CD4-positive, alpha-beta T cell treated with Interferon alpha-2 for 1 hour (primary cell): ENCODE measurements at places on chromosomes 4 and X.

DNA sequence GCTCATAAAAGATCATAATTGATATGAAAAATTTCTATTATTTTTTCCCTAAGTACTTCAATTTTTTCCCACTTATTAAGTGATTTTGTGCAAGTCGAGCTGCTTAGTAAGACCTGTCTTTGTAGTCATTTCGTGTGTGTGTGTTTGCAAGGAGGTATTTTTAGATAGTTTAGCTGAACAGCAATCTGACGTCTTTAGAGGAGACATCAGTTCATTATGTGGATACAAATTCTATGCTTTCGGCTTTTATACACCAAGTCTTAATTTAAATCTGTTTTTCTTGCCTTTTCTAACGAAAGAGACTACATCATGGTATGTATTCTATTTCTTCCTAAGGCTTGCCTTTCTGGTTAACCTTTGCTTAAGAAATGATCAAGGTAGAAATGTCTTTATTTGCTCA lies 179.4 kb downstream of the RAPGEF2 start:
- DNase-seq: no peak

DNA sequence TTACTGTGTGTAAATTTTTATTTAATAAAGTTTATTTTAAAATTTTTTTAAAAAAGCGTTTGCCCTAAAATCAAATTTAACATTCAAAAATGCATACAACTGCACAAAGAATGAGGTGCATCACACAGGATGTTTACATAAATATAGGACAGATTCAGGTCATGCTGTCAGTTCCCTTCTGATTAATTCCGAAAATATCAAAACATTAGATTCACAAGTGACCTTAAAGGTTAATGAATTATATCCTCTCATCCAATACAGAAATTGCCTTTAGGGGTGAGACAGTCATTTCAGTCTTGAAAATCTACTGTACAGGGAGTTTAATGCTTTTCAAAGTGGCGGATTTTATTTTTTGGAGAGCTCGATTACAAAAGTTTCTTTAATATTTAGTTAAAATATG lies 208.7 kb upstream of the FTHL17 start:
- DNase-seq: no peak

- no peak for DNase-seq
These were observed 81.3 kb downstream of the LEF1 start for GRCh38 chr4:108087293-108087967.

GRCh38 chr4:20122198-20122988 lies 129.3 kb upstream of the SLIT2 start:
- DNase-seq: no peak

- DNase-seq: no peak
These were observed 22.0 kb downstream of the RGS12 start for GRCh38 chr4:3314706-3315260.

DNA sequence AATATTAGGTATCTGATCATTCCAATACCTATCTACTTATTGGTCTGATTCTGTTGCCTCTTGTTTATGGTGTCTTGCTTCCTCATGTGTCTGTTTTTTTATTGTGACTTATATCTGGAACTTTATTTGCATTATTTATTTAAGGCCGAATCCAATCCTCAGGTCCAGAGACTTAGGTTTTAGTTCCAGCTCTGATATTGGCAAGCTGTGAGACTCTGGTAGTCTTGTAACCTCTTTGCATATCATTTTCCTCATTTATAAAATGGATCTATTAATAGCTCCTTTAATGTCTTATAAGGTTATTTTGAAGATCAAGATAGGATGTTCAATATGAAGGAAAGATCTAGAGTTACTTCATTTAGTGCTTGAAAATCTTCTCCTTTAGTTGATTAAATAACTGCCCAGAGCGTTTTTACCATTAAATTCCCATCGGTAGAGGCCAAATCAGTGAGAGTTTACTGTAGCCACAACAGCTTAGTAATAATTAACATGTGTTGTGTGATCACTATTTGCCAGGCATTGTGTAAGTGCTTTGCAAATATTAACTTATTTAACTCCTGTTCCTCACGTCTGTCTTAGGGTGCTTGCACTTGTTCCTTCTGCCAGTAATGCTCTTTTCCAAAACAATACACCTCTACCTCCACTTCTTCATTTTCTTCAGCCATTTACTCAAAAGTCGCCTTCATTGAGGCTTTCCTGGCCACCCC lies 82.2 kb downstream of the CC2D2A start:
- no peak for DNase-seq

- no peak for DNase-seq
These were observed 30.9 kb downstream of the SH3TC1 start for GRCh38 chr4:8230033-8230432.

GRCh38 chr4:109020861-109021260 lies 258.0 kb upstream of the ETNPPL start:
- no peak for DNase-seq

- no peak for DNase-seq
These were observed 90.7 kb downstream of the CORIN start for GRCh38 chr4:47747211-47747610.

DNA sequence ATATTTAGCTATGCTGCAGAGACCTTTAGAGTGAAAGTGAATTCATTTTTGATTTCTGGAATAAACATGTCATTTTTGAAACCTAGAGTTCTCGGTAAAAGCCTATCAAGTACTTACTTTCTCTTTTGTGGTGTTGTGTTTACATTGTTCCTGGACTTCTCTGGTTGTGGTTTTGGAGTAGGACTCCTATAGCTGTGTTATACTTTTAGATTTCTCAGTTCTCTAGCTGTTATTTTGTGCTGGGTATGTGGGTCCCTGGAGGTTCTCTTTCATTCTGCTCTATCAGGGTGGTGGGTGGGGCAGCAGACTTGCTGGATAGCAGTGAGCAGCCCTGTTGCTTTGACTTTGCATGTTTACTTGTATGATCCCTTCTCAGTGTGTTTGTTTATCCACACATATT lies 25.6 kb upstream of the MSMO1 start:
- peak; percentile 36 for DNase-seq

DNA sequence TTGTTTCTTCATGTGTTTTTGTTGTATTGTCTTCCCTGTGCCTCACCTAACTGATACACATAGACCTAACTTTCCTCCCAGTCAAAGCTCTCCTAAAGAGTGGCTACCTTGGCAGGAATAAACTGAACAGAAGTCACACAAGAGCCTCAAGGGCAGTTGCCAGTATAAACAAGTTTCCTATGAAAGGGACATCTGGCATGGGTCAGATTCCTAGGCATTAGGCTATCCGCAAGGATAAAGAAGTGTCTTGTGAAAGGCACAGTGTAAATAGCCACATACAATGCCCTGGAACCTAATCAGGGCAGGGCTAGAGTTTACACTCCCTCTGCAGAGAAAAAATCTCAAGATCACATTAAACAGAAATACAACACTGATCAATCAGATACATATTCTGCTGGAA lies 220.8 kb downstream of the SPANXN3 start:
- DNase-seq: no peak

- no peak for DNase-seq
These were observed 41.0 kb upstream of the UCP1 start for GRCh38 chr4:140609548-140610425.

DNA sequence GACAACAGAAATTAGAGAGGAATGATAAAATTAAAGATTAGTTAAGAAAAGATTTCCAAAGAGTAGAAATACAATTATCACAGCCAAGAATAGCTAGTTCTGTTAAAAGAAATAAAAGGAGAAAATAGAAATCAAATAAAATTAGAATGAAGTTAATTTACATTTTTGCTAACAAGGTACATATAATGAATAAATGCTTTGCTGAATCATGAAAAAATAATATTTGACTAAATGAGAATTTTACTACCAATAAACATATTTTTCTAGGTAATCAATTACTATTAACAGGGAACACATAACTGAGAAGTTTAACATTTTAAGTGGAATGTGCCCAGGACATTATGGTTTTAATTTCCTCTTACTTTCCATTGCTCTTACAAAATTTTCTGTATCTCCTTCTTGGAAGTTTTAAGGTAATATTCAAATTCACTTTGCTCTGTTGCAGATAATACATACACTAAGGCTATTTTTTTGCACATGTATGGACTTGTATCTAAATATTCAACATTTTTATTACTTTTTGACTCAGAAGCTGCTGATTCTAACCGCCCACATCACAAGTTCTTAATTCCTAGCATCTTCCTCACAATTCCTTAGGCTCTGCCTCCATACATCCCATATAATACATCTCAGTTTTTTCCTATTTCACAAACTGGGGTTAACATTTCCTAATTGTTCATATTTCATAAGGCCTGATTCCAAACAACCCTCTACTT lies 870.7 kb upstream of the INTU start:
- no peak for DNase-seq

GRCh38 chr4:143424276-143424675 lies 87.6 kb downstream of the GAB1 start:
- DNase-seq: no peak

- no peak for DNase-seq
These were observed 60.6 kb upstream of the SPANXN2 start for GRCh38 chrX:143781103-143781502.

DNA sequence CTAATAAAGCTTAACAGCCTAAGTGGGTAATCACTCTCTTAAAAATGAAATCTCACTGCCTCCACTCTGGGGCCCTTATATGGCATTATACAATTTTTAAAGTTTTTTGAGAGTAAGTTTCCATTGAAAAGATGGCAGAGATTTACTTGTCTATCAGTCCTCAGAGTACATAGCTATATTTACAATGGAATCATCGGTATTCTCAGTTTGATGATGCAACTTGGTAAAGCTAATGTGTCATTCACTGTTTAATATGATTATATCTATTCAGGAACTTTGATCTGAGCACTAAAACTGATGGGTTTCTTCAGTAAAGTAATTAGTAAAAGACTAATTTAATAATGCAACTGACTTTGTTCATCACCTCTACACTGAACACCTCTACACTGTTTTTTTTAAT lies 51.6 kb downstream of the CT47B1 start:
- DNase-seq: no peak

DNA sequence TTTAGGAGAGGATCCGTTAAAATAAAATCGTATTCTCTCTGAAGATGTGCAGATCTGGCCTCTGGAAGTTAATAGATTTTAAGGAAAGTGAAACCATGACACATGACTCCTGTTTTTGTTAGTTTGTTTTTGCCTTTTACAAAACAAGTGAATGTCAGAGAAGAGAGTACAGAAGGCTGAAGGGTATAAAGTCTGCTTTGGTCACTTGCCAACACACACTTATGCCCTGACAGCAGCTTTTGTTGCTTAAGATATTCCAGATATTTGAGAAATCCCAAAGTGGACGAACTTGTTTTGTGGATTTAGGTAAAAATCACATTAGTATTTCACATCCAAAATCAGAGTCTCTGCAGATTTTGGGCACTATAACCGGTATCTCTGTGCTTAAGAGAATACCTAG lies 192.4 kb upstream of the RASGEF1B start:
- no peak for DNase-seq

- DNase-seq: no peak
These were observed 857.0 kb upstream of the HTR2C start for GRCh38 chrX:113726898-113727297.

DNA sequence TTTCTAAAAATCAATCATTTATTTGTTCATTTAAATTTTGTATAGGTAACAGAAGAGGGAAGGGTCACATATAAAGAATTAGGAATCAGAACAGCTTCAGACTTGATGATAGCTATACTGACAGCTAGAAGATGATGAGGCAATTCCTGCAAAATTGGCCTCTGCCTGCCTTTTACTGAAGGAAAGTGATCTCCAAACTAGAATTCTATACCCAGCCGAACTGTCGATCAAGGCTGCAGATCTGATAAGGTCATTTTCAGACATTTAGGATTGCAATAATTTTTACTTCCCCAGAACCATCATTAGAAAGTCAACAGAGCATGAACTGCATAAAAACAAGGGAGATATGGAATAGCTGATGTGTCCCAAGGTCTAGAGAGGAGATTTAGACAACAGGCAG lies 66.3 kb downstream of the HTRA3 start:
- no peak for DNase-seq

GRCh38 chr4:113718252-113718651 lies 43.3 kb downstream of the CAMK2D start:
- no peak for DNase-seq

DNA sequence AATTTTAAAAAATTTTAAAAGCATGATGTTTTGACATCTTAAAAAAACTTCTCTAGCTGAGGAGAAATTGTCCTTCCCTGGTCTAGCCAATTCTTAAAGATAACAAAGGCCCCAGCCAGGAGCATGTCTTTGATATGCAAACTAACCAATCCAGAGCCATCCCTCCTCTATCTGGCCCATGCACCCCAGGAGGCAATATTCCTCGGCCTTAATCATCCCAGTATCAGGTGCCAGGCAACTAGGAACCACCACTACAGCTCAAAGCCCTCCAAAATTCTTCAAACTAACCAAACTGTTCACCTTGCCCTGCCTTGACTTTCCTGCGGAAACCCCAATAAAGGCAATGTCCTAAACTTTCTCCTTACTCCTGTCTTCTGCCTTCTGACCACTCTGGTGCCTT lies 97.8 kb upstream of the USP9X start:
- DNase-seq: no peak

- DNase-seq: peak; percentile 62
These were observed 63.7 kb upstream of the CD99 start for GRCh38 chrX:2627272-2627867.

GRCh38 chrX:118523920-118524319 lies 28.3 kb downstream of the DOCK11 start:
- DNase-seq: peak; percentile 36

GRCh38 chr4:24055623-24056022 lies 165.8 kb upstream of the PPARGC1A start:
- DNase-seq: no peak

DNA sequence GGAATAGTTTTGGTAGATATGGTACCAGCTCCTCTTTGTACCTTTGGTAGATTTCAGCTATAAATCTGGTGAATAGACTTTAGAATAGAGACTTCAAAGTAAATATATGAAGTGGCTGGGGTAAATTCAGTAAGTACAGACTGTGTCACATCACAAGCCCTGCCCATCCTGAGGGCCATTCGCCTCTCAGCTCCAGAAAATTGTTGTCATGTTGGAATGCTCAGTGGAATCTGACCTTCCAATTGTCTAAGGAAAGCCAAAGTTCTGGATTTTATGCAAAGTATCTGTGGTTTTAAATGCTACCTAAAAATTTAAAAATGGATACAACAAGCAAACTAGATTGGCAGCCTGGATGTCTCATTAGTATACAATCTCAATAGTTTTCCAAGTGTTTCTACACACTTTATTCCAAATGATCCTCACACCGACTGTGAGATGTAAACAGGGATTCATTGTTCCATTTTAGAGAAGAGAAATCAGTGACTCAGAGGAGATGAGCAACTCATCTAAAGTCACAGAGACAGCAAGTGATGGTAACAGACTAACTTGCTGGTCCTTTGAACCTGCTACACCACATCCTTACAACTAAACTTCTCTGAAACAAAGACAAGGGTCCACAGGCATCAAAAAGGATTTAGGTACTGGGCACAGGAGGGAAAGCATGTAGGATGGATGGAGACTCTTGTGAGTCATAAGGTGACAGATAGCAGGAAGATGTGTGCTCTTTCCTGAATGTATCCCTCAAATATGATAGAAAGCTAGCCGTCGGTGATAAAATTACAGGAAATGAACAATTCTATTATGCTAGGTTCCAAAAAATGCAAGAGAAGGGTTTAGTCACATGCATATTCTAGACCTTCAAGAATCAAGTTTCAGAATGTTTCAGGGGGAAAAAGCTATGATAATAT lies 127.3 kb downstream of the ATP10D start:
- no peak for DNase-seq

- no peak for DNase-seq
These were observed 7.2 kb upstream of the MRFAP1 start for GRCh38 chr4:6633091-6633906.

- DNase-seq: no peak
These were observed 42.7 kb upstream of the RASSF6 start for GRCh38 chr4:73662709-73663546.
